ENCODE measurements at places on chromosomes 2 and 18.

DNA sequence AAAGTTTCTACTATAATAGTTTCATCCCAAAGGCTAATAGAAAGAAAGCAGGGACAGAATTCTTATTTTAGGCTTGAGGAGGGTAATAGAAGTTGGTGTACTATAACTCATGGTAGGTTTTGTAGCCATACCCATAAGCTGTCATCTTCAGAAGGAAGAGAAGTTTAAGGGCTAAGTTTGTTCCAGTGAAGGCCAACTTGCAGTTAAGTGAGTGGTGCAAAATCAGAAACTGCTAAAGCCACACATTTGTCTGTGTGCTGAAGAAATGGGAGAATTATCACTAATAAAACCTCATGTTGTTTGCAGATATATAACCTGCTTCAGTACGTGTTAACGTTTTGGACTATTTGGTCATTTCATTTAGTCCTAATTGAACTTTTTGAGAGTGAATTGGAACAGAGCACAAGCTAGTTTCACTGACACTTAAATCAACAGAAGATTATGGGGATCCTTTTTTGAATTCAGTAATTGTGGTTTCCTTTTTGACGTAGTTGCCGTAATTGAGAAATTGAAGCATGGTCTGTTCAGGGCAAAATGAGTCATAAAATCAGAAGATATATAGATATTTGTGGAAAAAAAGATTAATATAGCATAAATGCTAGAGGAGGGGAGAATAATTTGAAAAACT, 69.1 kb downstream of the PHLPP1 start:
- no peak for DNase-seq

DNA sequence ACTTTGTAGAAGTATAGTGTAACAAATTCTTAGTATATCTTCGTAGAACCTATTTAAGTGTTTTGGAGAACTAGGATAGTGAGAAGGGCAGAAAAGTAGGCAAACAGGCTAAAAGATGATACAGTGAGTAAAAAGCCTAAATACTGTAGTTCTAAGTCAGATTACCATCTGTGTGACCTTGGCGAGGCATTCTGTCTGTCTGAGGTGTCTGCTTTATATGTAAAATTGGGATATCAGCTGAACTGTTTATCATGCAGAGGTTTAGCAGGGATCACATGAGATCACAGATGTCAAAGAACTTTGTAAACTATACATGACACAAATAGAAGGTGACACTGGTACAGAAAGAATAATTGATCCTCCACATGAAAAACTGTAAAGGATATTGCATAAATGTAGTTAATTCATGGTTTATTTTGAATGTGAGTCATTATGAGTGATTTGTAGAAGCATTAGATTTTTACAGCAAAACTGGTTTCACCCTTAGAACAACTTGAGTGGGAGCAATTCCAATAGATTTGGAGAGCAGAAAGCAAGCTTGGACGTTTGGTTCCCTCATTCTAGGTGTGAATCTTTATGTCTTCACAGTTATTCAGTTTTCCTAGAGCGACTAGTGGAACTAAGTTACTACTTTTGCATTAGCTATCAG, 41.9 kb downstream of the TAF1B start:
- no peak for DNase-seq

- no peak for DNase-seq
Measured at GRCh38 chr2:121076885-121077549, 208.0 kb downstream of the TFCP2L1 start.

DNA sequence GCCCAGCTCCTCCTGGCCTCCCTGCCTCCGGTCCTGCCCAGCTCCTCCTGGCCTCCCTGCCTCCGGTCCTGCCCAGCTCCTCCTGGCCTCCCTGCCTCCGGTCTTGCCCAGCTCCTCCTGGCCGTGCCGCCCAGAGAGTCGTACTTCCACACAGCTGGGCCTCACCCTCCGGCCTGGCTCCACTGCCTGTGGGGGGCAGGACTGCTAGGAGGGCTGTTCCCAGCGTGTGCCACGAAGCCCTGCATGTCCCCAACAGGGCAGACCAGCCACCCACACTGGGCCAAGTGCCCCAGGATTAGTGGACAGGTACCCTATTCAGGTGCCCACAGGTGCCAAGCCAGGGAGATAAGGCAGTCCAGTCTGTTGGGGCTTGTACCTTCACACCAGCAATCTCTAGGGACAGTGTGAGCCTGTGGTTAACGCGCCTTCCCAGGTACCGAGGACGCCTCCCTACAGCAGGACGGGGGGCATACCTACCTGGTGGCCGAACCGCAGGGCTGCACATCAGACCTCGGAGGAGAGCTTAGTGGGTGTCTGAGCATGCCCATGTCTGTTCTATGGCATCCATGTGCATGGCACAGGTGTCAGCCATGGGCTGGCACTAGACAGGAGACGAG, 5.3 kb downstream of the GPC1 start:
- DNase-seq: no peak

- DNase-seq: no peak
Measured at GRCh38 chr2:145750144-145750543, 1230.2 kb upstream of the ZEB2 start.

GRCh38 chr2:205990104-205990503, 95.9 kb downstream of the INO80D start:
- no peak for DNase-seq

DNA sequence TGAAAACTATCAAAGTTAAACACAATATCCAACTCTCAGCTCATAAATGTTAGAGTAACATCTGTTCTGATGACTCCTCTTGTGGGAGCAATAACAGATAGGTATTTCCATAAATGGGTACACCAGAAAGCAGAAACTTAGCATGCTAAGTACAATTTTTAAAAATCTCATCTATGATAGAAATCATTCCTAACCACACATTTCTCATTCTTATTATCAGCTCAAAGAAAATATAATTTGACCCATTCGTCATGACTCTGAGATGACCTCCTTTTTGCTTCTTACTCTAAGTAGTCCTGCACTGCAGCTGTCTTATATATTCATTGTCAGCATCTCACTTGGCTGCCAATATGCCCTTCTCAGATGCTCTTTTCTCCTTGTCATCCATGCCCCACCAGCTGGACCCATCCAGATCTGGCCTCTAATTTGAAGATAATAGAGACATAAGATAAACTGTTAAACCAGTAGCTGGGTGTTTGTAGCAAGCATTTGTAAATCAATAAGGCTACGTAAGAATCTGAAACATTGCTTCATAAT, 298.3 kb downstream of the KCNS3 start:
- DNase-seq: no peak

DNA sequence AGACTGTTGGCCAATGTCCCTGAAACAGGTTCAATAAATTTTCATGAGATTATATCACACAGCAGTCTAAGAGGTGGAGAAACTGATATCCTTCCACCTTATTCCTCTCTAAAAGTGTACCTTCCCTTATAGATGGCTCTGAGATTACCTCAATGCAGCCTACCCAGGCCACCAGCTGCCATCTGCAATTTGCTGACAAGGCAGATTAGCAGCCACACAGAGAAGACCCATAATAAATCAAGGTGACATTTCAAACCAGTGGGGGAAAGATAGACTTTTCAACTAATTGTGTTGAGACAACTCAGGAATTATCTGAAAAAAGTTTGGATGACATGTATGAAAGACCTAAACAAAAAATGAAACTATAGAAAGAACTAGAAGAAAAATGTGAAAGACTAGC, 43.2 kb downstream of the ZBTB7C start:
- no peak for DNase-seq

DNA sequence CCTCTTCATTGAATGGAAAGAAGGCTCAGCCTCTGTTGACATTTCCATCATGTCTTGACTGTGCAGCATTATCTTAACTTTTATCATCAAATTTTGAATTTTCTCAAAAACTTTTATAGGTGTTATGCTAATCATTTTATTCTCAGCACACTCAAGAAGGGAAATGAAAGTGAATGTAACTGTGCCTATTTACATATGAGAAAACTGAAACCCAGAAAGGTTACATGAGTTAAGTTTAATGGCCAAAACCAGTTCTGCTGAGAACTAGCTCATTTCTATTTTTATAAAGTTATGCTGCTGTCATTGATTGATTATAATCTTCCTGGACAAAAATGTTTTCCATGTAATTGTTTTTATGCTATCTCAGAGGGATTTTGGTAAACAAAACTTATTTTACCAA, 618.8 kb upstream of the NRXN1 start:
- no peak for DNase-seq

DNA sequence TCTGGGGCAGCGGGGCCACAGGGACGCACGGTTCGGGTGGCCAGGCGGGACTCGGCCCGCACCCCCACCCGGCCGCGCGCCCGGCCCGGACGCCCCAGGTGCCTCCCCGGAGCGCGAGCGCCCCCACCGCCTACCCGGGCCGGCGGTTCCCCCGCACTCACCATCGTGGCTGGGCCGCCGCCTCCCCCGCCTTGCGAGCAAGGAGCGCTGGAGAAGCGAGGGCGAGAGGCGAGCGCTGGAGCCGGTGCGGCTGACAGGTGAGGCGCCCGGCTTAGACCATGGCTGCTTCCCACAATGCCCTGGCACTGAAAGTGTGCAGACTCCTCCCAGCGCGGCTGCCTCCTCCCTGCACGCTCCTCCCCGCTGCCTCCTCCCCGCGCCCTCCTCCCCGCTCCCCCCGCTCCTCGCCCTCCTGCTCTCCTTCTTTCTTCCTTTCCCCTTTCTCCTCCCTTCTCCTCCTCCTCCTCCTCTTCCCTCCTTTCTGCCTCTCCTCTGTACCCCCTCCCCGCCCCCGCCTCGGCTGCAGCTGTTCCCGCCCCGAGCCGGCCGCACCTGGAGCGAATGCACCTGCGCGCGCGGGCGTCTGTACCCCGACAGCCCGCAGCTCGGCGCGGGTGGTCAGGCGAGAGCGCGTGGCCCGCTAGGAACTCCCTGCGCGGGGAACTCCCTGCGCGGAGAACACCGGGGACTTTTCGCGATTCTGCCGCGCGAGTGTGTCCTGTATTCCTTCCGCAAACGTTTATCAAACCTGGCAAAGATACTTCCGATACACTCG, at the start of gene AP1S3:
Gene AP1S3 (minus strand): TSS at position 296 of the 775 bp plus-strand sequence. CDS start 132 bp downstream, at position 164.
- DNase-seq: no peak
